ENCODE measurements at places on chromosomes 6 and 20. TPM values are rescaled to one million over a fixed set of nuclear protein-coding genes. Genes with fewer than 3 reads are reported as not detected.

DNA sequence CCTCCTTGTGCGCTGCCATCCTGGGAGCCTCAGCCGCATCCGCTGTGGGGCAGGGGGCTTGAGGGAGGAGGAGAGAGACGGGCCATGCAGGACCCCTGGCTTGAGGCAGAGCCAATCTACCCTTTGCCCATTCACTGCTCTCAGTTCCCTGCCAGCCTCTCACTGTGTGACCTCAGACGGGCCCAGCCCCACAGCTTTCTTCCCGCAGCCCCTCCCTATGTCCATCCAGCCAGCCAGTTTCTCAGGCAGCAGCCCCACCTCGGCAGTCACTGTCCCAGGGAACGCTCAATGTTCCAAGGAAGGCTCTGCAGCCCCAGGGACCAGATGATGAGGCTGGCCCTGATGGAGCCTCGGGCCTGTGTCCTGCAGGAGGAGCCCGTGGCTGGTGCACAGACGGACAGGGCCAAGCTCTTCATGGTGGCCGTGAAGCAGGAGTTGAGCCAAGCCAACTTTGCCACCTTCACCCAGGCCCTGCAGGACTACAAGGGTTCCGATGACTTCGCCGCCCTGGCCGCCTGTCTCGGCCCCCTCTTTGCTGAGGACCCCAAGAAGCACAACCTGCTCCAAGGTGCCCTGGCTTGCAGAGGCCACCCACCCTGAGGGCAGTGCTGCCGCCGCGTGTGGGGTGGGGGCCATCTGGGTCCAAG lies 3.9 kb upstream of the TNFRSF6B start:
- no peak for DNase-seq

GRCh38 chr20:47985092-47985850 lies 200.0 kb upstream of the SULF2 start:
- no peak for DNase-seq

GRCh38 chr20:19976595-19977372 lies 40.4 kb upstream of the NAA20 start:
- no peak for DNase-seq

DNA sequence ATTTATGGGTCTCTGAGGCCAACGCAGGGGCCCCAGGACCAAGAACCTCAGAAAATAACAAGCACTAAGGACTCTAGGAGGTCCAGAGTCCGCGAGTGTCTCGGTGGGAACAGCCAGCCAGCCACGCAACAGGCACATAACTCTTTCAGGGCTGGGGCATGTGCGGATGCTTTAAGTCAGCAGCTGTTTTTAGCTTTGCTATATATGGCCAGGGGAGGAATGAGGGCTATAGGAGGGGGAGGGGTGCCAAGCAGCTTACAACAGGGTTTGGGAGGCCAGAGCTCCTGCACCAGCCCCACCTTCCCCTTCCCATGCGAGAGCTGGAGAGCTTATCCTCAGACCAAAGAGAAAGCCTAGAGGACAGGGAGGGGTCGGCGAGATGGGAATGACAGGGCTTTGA lies 6.2 kb downstream of the JPH2 start:
- DNase-seq = no peak

DNA sequence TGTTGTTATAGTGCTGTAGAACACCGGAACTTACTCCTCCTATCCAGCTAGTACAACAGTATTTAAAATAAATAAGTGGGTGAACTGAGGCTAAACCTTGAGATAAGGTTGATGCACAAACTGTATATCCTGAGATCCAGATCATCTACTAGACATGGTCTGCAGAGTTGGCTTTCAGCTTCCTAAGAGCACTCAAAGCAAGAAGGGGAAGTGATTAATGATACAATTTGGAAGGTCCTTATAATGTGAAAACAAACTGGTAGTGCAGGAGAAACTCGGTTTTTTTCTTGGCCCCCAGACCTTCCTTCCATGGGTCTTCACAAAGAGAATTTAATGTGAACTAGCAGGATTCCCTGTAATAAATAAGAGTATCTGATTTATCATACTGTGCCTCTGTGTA lies 27.4 kb upstream of the RREB1 start:
- DNase-seq = no peak

- no peak for DNase-seq
Measured at GRCh38 chr6:116278854-116279231, 887 bp downstream of the TSPYL1 start.

DNA sequence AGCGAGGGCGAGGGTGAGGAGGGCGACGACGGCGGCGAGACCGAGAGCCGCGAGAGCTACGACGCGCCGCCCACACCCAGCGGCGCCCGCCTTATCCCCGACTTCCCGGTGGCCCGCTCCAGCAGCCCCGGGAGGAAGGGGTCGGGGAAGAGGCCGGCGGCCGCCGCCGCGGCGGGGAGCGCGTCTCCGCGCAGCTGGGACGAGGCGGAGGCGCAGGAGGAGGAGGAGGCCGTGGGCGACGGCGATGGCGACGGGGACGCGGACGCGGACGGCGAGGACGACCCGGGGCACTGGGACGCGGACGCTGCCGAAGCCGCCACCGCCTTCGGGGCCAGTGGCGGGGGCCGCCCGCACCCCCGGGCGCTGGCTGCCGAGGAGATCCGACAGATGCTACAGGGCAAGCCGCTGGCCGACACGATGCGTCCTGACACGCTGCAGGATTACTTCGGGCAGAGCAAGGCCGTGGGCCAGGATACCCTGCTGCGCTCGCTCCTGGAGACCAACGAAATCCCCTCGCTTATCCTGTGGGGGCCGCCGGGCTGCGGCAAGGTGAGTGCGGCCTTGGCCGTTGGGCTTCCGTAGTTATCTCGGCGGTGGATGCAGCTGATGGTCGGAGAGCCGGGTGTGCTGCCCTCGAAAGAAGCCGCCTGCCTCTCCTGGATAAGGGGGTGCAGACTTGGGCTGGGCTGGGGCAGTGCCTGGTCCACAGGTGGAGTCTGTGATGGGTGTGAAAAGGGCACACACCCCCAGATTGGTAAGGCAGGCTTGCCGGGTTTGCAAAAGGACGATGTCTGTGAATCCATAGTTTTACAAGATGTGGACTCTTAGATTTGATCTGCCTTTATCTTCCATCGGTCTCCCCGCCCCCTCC lies 938 bp downstream of the WRNIP1 start:
- no peak for DNase-seq

- DNase-seq = no peak
Measured at GRCh38 chr20:46682063-46682821, 7.0 kb downstream of the TP53RK start.

- no peak for DNase-seq
Measured at GRCh38 chr6:46899659-46900058, 22.1 kb downstream of the ADGRF5 start.

- no peak for DNase-seq
Measured at GRCh38 chr6:130148181-130148580, 74.6 kb downstream of the SAMD3 start.

DNA sequence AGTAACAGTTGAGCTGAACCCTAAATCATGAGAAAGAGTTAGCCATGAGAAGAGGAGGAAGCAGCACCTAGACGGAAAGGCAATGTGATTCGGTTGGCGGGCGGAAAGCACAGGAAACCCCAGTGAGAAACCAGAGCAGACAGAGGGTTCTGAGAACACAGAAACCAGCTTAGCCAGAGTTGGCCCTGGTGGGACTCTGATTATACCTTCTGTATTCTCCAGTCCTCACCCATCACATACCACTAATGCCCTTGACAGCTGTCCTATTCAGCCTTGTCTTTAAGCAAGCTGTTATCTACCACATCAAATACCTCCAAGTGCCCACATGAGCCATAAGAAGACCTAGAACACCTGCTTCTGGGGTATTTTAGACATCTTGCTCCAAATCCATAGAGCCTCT lies 58.9 kb upstream of the LRRC1 start:
- no peak for DNase-seq

DNA sequence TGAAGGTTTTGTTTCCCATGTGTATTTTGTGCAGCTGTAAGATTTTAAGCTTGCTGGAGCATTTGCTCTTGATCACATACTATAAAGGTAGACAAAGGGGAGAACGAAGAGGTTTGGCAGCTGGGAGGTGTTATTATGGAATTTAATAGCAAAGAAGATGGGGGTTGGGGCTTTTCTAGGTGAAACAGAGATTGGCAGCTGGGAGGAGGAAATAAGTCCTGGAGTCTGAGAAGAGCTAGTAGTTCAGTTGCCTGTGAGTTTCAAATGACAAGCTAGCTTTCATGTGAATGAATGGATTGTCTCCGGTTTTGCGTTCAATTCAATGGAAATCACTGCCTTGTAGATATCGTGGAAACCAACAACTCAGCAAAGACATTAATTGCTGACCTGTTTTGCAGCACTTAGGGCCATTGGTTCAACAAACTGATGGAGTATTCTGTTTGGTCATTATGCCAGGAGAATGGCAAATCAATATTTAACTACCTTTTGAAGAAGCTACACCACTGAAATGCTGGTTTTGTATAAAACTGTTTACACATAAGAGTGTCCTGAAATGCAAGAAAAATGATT lies 38.1 kb upstream of the FLRT3 start:
- DNase-seq = no peak

DNA sequence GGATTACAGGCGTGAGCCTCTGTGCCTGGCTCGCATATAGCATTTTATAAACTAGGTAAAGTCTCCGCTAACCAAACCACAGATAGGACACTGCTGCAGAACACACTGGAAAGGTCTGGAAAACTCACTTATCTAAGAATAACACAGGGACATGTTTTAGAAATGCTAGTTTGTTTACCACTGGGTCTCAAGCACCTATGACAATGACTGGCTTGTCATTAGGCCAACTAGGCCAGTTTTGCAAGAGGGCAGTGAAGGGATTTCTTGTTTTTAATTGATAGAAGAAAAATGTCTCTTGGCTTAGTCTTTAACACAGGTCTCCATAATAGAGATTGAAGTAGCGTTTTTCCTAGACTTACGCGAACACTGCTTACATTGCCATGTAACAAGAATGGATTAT lies 201.4 kb downstream of the TMEM242 start:
- no peak for DNase-seq

- DNase-seq = no peak
Measured at GRCh38 chr20:57702091-57702490, 7.7 kb downstream of the PMEPA1 start.

DNA sequence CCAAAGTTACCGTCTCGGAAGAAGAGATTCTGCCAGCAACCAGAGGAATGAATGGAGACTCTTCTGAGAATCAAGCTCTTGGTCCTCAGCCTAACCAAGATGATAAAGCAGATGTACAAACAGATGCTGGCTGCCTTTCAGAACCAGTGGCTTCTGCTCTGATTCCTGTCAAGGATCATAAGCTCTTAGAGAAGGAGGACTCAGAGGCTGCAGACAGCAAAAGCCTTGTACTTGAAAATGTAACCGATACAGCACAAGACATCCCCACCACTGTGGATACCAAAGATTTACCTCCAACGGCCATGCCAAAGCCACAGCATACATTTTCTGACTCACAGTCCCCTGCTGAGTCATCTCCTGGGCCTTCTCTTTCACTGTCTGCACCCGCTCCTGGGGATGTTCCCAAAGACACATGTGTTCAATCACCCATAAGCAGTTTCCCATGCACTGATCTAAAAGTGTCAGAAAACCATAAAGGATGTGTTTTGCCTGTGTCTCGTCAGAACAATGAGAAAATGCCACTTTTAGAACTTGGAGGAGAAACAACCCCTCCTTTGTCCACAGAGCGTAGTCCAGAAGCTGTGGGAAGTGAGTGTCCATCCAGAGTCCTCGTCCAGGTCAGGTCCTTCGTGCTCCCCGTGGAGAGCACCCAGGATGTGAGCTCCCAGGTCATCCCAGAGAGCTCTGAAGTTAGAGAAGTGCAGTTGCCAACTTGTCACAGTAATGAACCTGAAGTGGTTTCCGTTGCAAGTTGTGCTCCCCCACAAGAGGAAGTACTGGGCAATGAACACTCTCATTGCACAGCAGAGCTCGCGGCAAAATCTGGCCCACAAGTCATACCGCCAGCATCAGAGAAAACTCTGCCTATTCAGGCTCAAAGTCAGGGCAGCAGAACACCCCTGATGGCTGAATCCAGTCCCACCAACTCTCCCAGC lies 109.6 kb downstream of the RTN4IP1 start:
- DNase-seq = no peak

GRCh38 chr20:49256261-49256660 lies 21.6 kb downstream of the ZNFX1 start:
- no peak for DNase-seq

DNA sequence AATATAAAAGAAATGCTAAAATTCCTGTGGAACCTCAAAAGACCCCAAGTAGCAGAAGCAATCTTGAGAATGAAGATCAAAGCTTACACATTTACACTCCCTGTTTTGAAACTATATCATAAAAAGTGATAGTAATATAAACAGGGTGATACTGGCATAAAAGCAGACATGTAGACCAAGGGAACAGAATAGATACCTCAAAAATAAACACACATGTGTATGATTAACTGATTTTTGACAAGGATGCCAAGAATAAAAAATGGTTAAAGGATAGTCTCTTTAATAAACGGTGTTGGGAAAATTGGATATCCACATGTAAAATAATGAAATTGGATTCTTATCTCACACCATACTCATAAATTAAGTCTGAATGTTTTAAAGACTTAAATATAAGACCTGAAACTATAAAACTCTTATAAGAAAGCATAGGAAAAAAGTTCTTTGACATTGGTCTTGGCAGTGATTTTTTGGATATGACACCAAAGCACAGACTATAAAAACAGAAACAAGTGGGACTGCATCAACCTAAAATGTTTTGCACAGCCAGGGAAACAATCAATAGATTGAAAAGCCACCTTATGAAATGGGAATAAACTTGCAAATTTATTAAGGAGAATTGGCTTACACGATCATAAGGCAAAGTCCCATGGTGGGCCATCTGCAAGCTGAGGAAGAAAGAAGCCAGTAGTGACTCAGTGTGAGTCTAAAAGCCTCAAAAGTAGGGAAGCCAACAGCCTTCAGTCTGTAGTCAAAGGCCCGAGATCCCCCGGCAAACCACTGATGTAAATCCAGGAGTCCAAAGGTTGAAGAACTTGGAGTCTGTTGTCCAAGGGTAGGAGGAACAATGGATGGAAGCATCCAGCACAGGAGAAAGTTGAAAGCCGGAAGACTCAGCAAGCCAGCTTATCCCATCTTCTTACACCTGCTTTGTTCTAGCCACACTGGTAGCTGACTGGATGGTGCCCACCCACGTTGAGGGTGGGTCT lies 144.3 kb downstream of the MEI4 start:
- no peak for DNase-seq

GRCh38 chr6:166815629-166816028 lies 140.7 kb downstream of the RNASET2 start:
- DNase-seq = no peak

DNA sequence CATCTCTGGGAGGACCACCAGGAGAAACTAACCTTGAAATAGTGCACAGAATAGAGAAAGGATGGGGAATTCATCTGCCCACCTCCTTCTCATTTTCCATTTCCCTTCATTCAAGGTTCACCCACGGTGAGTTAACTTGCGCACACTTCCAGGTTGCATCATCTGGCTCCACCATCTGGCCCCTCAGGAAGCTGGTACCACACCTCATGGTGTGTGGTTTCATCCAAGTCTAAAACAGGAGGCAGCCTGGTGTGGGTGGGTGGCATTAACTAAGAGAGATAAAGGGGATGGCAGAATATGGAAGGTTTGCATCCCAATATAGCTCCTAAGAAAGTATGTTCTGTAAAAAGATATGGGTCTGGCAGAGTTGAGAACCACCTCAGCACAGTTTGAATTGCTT lies 3.8 kb downstream of the ZNF334 start:
- no peak for DNase-seq

- no peak for DNase-seq
Measured at GRCh38 chr6:135320721-135321621, 139.9 kb downstream of the MYB start.

The GPLD1 gene
- total RNA-seq = 15.7 TPM

The TUBE1 gene
- total RNA-seq = 38.8 TPM

The DDRGK1 gene
- total RNA-seq = 61.4 TPM
